Activated CD8-positive, alpha-beta memory T cell treated with anti-CD3 and anti-CD28 coated beads for 4 hours (primary cell): ENCODE measurements at places on chromosomes 1 and 21.

- no peak for DNase-seq
These were observed 13.5 kb upstream of the ETV3L start for GRCh38 chr1:157113106-157113505.

GRCh38 chr1:168234846-168235547 is 9.2 kb downstream of the SFT2D2 start:
- no peak for DNase-seq

- no peak for DNase-seq
These were observed 40.3 kb downstream of the RPE65 start for GRCh38 chr1:68409426-68409825.

GRCh38 chr1:53616927-53617326 is 122.0 kb downstream of the GLIS1 start:
- DNase-seq, result no peak

- DNase-seq, result no peak
These were observed 53.6 kb upstream of the SSX2IP start for GRCh38 chr1:84743896-84744295.
